ENCODE measurements at places on chromosomes 5 and 9. TPM values are rescaled to one million over a fixed set of nuclear protein-coding genes. Genes with fewer than 3 reads are reported as not detected.

DNA sequence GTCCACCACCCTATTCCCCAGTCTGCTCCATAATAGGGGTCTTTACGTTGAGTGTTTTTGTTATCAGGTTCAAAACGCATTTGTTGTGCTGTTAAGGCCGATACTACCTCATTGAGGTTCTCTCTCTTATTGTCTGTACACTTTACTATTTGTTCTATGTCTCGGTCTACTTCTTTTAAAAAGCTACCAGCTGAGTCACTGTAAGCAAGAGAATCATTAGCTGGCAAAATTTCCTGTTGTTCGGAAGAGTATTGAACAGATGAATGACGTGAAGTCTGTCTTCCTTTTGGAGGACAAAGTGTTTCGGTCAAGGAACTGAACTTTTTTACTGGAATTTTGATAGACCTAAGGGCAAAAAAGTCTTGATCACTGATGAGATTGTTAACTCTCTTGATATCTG lies 10.3 kb downstream of the LYSMD3 start:
- H3K36me3 ChIP-seq = peaks cover 2% of the 10 kb centered on the region
- peak overlapping the region; percentile 41 for H3K27ac ChIP-seq
- peak; percentile 30 for DNase-seq
- no peak overlapping the region for H3K4me3 ChIP-seq
- H3K4me1 ChIP-seq = peaks cover 5% of the 10 kb centered on the region

DNA sequence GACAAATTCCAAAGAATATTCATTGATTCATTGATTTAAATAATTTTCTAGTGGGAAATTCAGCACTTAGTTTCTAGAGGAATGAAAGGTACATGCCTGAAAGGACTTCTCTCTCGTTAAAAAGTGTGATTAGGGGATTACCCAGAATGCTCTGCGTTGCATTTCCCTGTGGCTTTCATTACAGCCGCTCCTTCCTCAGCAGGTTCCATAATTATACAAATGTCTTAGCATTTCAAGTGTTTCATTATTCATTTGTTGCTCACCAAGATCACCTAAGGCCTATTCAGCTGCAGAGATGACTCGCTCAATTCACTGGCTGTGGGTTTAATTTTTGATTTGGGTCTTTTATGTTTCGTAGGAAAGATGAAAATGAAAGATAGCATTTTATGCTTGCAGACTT lies 52.8 kb downstream of the SPATA31C2 start:
- H3K27me3 ChIP-seq = no peaks in the 10 kb centered on the region
- no peak overlapping the region for H3K27ac ChIP-seq
- no peak for DNase-seq
- no peaks in the 10 kb centered on the region for H3K4me1 ChIP-seq
- no peaks in the 10 kb centered on the region for H3K36me3 ChIP-seq

- H3K27ac ChIP-seq = no peak overlapping the region
- H3K4me3 ChIP-seq = no peak overlapping the region
- peaks cover 9% of the 10 kb centered on the region for H3K4me1 ChIP-seq
- DNase-seq = no peak
- H3K36me3 ChIP-seq = no peaks in the 10 kb centered on the region
These were observed 62.3 kb upstream of the ZNF366 start for GRCh38 chr5:72569408-72569944.

PCDHGB3 gene
- 1.8 TPM for polyA plus RNA-seq

Data from endothelial cell of umbilical vein (primary cell).